ENCODE measurements at places on chromosomes 3 and 15.

DNA sequence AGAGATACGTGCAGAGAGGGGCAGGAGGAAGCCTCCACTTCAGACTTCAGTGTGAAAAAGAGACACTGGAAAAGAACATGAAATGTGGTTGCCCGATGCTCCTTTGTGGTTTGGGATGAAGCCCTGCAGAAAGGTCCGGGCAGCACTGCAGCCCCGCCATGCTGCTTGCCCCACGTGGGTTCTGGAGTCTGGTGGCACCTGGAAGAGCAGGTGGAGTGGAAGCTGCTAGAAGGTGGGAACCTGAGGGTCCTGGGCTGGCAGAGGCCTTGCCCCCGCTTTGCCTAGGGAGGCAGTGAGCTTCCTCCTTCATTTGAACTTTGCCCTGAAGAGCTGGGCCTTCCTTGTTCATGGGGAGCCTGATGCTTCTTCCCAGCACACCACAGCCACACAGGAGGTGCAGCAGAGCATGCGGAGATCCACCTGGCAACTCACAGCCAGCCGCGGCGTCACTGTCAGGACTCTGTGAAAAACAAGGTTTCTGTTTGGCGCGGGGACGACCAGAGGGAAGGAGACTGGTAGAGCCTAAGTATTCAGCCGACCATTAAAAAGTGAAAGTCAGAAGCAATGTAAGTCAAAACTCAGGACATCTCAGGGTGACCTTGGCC, 59.0 kb downstream of the APBA2 start:
- DNase-seq: no peak

DNA sequence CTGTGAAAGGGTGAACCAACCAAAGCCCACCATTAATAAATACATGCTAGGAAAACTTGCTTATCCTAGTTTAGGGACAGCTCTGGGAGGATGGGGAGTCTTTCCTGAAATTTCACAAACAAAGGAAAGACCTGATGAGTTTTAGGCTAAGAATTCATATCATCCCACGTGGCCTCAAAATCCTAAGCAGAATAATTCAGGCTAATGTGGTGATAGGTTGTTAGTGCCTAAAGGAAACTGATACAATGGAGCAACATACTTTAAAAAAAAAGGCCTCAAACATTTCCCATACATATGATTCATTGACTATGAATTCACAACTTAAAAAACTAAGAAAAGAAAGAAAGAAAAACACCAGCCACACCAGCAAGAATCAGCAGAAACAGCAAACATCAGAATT, 126.9 kb upstream of the CNTN4 start:
- DNase-seq: no peak

- no peak for DNase-seq
Measured at GRCh38 chr15:96334705-96335410, 4.4 kb downstream of the NR2F2 start.

DNA sequence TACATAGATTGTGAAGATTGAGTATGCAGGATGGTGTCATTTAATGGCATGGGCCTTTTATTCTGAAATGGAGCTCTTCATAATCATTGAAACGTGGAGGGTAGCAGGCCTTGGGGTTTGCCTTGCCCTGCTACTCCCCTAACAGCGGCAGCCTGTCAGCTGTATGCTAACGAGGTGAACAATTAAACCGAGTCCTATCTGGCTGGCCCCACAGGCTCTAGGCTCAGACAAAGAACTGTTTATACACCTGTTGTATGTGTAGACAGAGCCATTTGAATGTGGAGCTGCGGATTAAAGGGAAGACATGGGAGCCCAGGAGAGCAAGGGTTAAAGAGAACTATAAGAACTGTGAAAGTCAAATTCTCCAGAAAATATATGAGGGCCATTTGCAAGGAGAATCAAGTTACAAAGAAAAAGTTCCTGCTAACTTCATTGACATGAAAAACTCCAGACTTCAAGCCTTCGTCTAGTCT, 116.7 kb upstream of the CGNL1 start:
- DNase-seq: no peak

GRCh38 chr3:81354119-81354518, 407.3 kb downstream of the GBE1 start:
- no peak for DNase-seq

DNA sequence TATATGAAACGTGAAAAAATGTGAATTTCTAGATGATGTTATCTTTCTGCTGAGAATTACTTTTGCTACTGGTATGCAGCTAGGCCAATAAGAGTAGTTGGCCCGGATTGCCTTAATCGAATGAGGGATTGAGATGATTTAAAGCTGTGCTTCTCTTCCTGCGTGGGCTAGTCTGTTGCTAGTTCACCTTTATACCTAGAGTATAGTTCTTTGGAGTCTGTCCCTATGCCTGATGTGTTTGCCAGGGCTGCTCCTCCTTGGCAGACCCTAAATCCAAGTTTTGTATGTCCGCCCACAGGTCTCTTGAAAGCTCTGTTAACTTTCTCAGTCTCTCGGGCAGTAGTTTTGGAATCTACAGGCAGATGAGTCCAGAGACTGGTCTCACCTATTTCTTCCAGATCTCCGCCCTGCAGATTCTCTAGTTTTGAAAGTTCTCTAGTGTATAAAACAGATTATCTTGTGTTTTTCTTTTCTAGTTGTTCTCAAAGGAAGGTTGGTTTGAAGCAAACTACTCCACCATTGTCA, 64.9 kb downstream of the MEF2A start:
- DNase-seq: no peak

DNA sequence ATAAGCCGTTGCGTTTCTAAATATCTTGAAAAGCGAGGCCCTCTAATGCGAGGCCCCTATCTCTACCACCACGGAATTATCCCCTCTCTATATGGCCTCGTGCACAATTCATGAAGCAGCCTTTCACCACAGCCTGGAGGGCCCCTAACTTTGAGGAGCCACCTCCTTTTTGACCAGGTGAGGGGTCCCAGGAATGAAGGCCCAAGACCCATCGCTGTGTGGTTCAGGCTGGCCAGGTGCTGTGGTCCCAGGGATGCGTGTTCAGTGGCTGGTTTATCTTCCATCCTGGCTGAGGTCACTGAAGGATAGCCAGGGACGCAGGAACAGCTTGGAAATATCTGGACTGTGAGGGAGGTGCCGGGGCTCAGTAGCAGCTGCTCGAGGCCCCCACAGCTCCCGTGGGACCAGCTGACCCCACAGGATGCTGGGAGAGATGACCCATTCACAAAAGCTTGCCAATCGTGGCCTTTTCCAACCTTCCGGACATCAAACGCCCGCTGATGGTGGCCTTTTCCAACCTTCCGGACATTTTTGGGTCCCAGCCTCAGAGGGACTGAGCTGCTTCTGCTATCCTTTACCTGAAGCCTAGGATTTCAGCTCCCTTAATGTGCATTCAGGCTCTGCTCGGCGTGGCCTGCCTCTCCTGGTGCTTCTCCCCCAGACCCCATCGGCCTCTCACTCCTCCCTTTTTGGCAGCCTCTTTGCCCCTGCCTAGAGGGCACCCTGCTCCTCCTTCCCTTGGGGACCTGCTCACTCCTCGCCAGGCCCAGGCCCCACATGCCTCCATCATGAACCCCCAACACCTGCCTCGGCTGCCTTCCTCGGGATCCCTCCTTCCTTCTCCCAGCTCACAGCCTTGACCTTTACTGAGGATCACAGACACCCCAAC, 140.9 kb downstream of the CHSY1 start:
- DNase-seq: no peak

DNA sequence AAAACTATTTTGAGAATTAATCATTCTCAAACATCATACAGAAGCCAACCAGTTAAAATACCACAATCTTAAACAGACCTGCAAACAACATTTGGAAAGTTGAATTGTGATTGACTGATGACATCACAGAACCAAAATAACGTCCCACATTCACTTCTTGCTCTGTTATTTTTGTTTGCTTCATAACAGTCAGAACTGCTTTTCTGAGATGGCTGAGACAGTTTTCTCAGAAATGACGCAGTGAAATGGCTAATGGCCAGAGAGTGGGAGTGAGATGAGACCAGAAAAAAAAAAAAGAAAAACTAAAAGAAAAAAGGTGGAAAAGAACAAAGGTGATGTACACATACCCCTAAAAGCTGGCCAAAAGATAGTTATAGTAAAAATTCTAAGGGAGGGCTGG, 1061.2 kb downstream of the FHIT start:
- no peak for DNase-seq

DNA sequence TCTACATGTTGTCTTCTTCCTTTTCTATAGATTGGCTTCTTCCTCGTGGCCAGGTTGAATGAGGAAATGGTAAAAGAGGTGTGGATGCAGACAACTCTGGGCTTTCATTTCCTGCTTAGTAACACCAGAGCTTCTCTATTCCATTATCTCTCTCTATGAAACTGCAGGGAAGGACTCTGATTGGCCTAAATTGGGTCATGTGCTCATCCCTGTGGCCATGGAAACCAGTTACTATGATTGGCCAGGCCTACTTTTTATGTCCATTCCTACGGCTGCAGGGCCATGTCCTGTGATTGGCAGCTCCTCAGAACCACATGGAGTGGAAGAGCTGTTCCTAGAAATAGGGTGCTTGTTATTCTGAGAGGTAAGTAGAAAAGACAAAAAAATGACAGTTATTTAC, 486.9 kb upstream of the ADAMTS9 start:
- DNase-seq: no peak

DNA sequence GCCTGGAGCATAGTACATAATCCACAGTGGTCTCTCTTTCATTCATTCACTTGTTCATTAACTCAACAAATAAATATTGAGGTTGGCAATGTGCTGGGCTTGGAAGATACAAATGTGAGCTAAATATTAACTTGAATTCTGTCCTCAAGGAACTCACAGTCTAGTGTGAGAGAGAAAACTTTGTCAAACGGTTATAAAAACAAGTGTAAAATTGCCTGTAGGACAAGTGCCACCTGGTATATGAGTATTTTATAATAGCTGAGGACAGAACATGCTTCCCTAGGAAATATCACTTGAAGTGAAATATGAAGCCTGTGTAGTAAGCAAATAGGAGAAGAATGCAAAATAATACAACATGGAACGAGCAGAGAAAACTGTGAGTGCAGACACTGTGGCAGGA, 173.1 kb upstream of the CMC1 start:
- DNase-seq: no peak

DNA sequence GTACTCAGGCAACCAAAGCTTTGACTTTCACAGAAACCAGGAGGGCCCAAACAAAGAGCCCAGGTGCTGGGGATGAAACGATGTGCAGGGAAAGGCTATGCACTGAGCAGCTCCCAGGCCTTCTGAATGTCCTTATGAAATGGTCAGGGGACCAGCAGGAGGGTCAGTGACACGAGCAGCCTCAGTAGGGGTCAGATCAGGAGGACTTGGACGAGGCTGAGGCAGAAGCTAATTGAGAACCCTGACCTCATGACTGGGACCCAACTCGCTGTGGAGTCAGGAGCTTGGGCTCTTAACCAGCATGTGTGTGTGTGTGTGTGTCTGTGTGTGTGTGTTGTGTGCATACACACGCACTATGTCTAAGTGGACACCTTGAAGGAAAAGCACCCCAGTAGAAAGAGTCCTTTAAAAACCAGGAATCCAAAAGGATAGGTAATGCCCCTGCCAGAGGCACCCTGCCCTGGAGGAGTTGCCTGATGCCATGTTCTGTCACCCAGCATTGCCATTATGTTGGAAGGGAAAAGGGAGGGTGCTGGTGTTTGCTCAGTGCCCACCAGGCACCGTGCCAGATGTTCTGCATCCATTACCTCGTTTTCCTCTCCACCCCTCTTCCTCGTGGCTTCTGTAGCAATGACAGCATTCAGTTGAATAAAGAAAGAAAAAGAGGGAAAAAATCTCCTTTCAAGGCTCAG, 50.9 kb downstream of the CORO2B start:
- no peak for DNase-seq
